Renal pelvis (tissue), 12 donors: ENCODE measurements at places on chromosomes 7 and 10. TPM values are rescaled to one million over a fixed set of nuclear protein-coding genes. Genes with fewer than 3 reads are reported as not detected.

DNA sequence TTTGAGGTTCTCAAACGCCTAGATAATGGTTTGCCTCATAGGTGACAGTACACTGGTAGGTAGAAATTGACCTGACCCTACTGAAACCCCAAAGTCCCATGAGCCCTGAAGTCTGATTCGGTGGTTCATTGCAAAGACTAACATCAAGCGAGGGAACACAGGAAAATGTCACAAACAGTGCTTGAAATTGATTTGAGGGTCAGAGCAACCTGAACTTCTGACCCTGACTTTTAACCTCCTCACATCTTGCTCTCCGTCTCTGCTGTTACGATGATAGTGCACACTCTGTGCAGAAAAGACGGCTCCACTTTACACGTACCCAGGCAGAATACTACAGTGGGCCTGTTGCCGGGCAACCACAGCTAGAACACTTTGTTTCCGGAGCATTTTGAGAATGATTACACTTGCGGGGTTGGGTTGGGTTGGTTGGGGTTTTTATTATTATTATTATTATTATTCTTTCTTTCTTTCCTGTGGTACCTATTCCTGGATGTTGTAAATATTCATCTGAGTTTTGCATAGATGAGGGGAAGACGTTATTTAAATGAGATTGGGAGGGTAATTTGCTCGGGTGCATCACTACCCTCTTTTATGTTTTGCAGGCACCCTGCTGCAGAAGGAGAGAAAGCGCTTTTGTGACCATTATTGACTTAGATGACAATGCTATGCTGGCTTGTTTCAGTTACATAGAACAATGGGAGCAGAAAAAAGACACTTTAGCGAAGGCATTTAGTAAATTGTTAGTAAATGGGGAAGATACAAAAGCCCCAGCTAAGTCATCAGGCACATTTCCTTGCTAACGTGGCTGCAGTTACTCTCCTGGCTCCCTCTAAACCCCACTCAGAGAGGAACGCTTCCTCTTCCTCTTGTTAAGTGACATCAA is 438.1 kb upstream of the NRP1 start:
- DNase-seq = peak; percentile 39

DNA sequence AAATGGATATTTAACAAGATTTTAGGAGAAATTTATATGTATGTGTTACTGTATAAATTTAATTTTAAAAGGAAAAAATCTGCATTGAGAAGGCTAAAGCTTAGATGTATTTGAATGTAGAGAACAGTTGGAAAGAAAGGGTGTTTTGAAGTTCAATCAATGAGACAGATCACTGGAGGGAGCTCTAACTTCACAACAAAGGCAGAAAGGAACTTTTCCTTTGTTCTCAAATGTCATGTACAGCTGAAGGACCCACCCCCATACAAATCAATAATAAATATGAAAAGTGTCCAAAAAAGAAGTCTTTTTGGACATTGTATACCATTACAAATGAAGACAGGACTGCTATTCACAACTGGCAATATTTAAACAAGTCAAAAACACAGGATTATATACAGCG is 403.4 kb downstream of the DNAJB9 start:
- DNase-seq = peak; percentile 3

DNA sequence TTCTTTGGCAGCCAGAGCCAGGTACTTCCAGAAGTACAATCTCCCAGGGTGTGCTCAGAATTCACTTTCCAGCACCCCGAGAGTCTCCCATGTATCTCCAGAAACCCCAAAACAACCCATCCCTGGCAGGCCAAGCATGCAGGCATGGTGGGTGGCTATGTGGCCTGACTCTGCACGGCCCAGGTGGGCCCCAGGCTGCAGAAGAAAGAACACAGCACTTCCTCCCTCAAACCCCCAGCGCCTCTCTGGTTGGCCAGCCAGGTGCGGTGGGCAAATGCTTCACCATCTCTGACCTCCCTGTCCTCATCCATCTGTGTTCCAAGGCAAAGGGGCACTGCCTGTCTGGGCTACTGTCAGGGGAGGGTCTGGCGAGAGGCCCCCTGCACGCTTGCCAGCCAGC is 100.3 kb downstream of the MKI67 start:
- no peak for DNase-seq

- no peak for DNase-seq
These were observed 156.9 kb upstream of the C7orf33 start for GRCh38 chr7:148433521-148434180.

DNA sequence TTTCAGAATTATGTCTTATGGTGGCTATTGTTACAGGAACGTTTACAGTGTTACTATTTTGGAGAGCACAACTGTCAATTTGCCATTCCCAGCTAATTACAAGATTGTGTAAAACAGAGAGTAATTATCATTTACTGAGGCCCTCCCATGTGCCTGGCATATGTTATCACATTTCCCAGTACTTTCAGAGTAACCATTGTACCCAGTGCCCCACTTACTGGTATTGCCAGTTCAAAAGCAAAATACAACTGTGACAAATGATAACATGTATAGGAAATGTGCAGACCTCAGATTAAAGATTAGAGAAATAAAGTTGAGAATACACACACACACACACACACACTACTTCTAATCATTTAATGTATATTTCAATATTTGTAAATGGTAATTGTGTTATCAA is 572.5 kb downstream of the POM121L12 start:
- no peak for DNase-seq

DNA sequence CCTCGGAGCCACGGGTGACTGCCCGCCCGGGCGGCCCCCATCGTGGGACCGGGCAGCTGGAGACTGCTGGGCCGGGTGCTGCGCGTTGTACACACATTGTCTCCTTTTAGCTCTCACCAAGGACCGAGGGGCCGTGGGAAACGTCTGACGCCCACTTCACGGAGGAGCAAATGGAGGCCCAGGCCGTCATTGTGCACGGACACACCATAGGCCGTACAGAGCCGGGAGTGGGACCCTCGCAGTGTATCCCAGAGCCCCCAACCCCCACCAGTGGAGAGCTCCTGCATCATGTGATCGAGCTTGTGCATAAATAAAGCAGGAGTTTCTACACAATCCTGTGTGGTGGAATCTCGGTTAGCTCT is 722 bp downstream of the DENND10 start:
- DNase-seq = peak; percentile 33

GRCh38 chr7:48741545-48741944 is 182.8 kb upstream of the CDC14C start:
- no peak for DNase-seq

DNA sequence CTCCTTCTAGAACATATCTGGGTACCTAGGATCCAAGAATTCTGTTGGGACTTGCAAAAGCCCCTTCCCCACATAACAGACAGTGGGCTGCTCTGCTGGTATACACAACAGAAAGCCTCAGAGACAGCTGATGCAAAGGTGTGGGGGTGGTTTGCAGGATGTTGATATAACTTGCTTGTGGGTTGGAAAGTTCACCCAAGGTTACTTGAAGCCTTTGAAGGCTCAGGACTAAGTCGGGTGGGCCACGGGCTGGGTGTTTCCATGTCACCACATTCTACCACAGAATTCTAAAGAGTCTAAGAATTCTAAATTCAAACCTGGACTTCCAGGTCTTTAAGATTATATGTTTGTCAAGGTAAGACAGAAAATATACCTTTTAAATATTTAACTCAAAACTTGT is 7.4 kb upstream of the NRCAM start:
- DNase-seq = no peak

GRCh38 chr7:19519443-19520021 is 189.3 kb downstream of the POLR1F start:
- no peak for DNase-seq

DNA sequence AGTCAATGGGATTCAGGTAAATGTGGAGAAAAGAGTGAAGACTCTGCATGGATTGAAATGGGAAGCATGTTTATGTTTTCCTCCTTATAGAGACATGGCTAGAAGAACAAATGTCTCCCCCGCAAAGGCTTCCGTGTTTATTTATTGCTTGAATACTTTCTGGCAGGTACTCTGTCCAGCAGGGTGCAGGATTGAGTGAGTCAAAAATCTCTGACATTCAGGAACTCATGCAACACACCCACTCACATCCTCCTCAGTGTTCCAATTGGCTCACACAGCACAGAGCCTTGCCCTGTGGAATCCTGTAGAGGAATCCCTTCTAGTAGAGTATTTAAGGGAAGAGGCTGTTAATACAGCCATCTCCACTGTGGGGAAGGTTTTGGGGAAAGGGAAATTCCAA is 290.3 kb upstream of the VWC2 start:
- no peak for DNase-seq

DNA sequence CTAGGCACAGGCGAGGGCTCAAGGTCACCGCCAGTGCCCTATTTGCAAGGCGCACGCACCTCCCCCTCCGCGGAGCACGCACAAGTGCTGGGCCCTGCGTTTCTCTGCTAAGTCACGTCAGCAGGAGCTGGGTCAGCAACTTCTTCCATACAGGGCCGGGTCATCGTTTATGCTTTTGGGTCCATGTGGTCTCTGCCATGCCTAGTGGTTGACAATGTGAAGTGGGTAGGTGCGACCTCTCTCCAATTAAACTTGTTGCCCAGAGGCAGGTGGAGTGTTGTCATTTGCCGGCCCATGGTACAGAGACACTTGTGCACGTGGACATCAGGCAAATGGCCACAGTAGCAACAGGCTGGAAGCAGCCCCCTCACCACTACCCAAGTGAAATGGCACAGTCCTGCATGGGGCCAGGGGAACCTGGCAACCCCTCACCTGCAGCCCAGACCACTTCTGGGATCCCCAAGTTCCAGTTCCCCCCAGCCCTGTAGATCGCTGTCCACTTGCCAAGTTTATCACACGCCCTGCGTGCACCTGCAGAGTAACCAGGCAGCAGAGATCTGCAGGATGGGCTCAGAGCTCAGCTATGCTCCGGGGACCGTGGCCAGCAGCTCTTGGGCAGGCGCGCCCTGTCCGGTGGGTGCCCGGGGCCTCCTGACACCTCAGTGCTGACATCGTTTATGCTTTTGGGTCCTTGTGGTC is 86.1 kb upstream of the PPP2R2D start:
- no peak for DNase-seq

DNA sequence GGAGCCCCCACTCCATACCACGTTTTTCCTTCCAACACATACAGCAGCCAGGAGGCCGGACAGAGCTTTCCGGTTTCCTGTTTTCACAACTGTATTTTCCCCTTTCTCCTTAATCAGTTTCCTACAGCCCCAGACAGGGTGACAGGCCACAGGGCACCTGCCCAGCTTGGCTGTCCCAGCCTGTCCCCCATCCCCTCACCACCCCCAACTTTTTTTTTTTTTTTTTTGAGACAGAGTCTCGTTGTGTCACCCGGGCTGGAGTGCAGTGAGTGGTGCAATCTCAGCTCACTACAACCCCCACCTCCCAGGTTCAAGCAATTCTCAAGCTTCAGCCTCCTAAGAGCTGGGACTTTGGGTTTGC is 10.3 kb upstream of the HSPB1 start:
- DNase-seq = no peak

VAX1 gene
- not detected for polyA plus RNA-seq
